NCI-H748 treated with DMSO at 0.1 percent for 48 hours (cell line): ENCODE measurements at places on chromosomes 1 and 21.

- no peak for DNase-seq
Observed at GRCh38 chr1:69673321-69673720, 105.6 kb downstream of the LRRC7 start.

DNA sequence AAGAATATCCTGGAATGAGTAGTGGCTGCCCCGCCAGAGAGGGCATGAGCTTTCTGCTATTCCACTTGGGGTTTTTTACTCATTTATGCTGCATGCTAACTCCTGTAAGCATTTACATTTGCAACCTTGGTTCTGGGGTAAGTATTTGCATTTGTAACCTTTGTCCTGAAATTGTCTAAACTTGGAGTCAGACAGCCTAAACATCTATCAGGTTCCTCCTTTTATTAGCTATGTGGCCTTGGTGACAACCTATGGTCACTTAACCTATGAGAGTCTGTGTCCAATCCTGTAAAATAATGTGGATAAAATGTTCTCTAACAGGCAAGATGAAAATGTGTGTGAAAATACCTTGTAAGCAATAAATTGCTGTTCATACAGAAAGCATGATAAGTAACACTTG lies 8.9 kb upstream of the ZMYM4 start:
- no peak for DNase-seq

- DNase-seq: no peak
Observed at GRCh38 chr1:186218654-186219352, 156.2 kb downstream of the TPR start.

- DNase-seq: no peak
Observed at GRCh38 chr1:6743189-6744101, 41.8 kb upstream of the CAMTA1 start.

GRCh38 chr1:192615055-192615454 lies 20.9 kb upstream of the RGS13 start:
- DNase-seq: no peak

DNA sequence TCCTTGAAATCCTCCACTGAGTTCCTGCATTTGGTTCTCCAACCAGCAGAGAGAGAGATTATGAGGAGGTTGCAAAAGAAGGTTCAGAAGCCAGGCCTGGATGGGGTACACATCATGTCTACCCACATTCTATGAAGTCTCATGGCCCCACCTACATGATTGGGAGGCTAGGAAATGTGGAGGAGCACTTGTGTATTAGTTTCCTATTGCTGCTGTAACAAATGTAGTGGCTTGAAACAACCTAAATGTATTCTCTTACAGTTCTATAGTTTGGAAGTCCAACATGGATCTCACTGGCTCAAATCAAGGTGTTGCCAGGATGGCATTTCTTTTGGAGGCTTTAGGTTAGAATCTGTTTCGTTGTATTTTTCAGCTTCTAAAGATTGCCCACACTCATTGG lies 134.2 kb upstream of the ZNF648 start:
- DNase-seq: no peak

- DNase-seq: no peak
Observed at GRCh38 chr1:154877370-154877974, 7.4 kb upstream of the KCNN3 start.

GRCh38 chr1:173627269-173627668 lies 7.9 kb upstream of the TEX50 start:
- no peak for DNase-seq

- DNase-seq: no peak
Observed at GRCh38 chr21:42566524-42567213, 53.0 kb downstream of the SLC37A1 start.

- no peak for DNase-seq
Observed at GRCh38 chr1:203509135-203509534, 15.2 kb downstream of the OPTC start.

- no peak for DNase-seq
Observed at GRCh38 chr1:198199105-198199504, 42.3 kb downstream of the NEK7 start.

- no peak for DNase-seq
Observed at GRCh38 chr1:209708297-209708696, 3.7 kb downstream of the HSD11B1 start.

- DNase-seq: no peak
Observed at GRCh38 chr1:205518661-205519540, 14.4 kb downstream of the CDK18 start.

- no peak for DNase-seq
Observed at GRCh38 chr1:118115567-118116295, 69.3 kb downstream of the SPAG17 start.
